ENCODE measurements at places on chromosomes 5 and 9.
A peak's percentile ranks its signal among the peaks of the same experiment; 100 is the strongest.

DNA sequence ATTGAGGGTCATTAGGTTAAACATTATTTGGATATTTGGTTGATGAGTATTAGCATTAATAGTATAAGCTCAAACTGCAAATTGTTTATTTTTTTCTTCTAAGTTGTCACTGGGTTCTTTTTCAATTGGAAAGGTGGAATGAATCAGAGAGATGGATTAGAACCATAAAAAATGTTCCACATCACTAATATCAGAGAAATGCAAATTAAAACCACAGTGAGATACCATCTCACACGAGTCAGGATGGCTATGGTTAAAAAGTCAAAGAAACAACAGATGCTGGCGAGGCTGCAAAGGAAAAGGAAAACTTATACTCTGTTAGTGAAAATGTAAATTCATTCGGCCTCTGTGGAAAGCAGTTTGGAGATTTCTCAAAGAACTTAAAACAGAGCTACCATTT, 122.8 kb downstream of the CCDC192 start:
- no peak for DNase-seq

- no peak for DNase-seq
Measured at GRCh38 chr9:133534346-133535291, at the start of gene ADAMTSL2. Gene ADAMTSL2 (plus strand): TSS chr9:133534704. CDS start chr9:133536713, 2,009 bp downstream.

DNA sequence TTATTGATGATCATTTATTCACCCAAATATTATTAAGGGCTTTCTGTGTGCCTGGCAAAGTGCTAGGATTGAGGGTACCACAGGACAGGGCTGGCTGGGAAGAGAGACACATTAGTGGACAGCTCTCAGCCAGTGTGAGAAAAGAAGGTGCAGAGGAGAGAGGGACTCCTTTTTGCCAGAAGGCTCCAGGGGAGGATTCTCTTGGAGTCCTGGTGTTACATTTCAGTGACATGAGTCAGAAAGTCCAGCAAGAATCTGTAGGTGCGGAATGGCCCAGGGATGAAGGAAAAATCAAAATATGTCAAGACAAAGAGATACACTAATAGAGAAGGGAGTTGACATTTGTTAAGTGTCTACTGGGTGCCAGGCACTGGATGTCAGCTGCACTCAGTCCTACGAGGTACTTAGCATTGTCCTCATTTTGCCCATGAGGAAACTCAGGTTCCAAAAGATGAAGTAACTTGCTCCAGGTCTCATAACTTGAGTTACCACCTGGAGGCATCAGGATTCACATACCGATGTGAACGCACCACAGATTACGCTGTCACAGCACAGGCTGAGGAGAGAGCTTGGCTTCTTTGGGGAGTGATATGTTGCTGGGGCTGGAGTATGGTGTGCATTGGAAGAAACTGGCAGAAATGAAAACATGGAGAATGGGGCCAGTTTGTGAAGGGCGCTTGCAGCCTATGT, 60.5 kb downstream of the RASGRF2 start:
- no peak for DNase-seq

DNA sequence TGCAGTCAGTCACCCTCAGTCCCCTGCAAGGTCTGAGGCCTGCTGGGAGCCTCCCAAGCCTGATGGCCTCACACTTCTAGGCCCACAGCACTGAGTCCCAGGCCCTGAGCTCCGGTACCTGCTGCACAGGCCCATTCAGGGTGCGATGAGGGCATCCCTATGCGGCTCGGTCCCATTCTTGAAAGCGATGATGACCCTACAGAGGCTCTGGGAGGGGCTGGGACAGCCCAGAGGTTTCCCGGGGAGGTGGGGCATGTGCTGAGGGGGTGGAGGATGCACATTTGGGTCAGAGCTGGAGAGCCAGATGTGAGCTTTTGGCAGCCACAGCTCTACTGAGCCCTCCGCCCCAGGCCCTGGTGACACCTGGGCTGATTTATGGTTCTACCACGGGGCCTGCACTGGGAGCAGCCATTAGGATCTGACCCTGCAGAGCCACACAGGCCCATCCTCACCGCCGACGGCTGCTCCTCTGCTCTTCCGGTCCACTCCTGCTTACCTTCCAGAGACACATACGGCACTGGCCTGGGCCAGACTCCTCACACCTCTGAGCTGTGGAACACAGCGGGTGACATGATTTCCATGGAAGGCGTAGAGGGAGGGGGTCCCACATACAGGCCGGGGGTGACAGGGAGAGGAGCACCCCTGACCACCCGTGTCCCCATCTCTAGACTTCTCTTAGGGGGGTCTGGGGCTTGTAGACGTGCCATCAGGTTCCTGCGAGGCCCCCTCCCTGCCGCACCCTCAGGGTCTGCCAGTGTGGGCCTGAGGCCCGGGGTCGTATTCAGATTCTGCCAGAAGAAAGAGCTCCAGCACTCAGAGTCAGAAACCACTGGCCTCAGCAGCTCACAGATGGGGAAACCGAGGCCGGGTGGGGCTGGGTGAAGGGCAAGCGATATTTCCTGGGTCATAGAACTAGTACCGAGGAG, 53.4 kb downstream of the COL23A1 start:
- no peak for DNase-seq

DNA sequence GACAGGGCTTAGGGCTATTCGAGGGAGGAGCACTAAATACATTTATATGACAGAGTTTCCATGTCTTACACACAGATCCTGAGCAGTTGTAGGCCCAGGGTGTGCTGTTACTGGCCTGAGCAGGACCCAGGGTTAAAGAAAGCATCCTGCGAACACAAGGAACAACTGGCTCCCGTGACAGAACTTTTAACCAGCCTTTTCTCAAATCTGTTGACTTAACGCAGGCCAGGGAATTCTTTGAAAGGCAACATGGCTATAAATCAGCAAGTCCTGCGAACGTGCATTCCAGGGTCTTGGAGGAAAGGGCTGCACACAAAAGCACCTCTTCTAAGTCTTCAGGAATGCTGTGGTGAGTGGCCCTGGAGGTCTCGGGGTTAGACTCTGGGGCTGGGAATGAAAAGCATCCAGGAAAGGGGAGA, 45.2 kb upstream of the ANKRD55 start:
- DNase-seq: no peak

GRCh38 chr9:35489313-35490154, at the start of gene RUSC2:
Gene RUSC2 (plus strand): TSS chr9:35490111. CDS start chr9:35546522, 56,411 bp downstream.
- DNase-seq: peak; percentile 47

DNA sequence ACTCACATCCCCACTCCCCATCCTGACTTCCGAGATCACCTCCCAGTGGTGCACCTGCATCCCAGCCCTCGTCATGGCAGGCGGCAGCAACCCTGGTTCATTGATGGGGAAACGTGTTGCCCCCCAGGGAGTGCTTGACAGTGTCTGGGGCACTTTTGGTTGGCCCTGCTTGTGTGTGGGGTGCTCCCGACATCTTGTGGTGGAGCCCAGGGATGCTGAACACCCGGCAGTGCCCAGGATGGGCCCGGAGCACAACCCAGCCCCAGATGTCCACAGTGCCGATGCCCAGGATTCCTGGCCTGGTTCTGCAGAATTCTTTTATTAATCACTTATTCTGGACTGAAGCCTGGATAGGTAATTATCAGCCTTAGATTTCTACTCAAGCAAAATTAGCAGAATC, 3.7 kb downstream of the MRPL36 start:
- no peak for DNase-seq

DNA sequence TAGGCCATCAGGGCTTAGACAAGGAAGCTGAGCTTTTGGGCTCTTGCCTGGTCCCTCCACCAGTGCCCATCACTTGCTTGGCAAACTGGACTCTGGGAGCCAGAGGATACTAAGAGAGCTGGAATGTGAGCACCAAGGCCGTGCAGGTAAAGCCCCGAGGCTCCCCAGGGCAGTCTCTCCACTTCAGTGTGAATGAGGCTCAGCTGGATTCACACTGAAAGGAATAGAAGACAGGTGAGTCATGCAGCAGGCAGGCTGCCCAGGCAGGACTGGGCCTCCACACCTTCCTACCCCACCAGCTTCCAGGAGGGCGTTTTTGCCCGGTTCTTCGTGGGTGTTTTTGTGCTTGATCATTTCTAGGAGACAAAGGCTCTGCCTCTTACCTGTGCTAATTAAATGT, 7.3 kb upstream of the CTSV start:
- DNase-seq: no peak

DNA sequence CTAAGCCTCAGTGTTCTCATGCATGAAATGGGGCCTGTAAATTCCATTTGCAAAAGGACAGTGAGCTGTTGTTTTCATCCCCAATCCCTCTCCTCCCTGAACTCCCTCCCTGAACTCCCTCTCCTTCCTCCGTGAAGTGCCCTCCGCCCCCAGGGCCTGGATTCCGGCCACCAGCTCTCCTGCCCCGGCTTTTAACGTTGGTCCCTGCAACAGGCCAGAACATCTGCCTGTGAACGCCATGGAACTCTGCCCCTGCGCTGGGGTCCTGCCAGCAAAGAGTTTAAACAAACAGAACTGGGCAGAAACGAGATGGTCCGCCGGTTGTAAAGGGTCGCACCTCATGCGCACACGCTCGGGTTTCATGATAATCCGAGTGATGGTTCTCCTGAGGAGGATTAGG, 62.4 kb downstream of the SMIM23 start:
- no peak for DNase-seq

GRCh38 chr5:157745041-157745456, 1.5 kb downstream of the LSM11 start:
- no peak for DNase-seq

DNA sequence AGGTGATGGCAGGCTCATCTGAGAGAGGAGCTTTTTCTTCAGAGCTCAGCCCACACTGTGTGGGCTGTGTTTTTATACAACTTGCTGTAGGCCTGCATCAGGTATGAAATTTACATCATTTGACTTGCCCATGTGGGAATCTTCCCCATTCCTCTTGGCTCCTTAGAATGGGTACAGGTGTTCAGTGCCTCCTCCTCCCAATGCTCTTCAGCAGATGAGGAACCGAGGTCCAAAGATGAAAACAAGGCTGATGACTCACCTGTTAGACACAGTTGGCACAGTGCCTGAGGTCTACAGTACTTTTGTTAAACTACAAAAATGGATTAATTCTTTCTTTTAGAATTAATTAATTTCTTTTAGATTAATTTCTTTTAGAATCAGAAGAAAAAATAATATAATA, 20.8 kb downstream of the PAPPA start:
- no peak for DNase-seq

DNA sequence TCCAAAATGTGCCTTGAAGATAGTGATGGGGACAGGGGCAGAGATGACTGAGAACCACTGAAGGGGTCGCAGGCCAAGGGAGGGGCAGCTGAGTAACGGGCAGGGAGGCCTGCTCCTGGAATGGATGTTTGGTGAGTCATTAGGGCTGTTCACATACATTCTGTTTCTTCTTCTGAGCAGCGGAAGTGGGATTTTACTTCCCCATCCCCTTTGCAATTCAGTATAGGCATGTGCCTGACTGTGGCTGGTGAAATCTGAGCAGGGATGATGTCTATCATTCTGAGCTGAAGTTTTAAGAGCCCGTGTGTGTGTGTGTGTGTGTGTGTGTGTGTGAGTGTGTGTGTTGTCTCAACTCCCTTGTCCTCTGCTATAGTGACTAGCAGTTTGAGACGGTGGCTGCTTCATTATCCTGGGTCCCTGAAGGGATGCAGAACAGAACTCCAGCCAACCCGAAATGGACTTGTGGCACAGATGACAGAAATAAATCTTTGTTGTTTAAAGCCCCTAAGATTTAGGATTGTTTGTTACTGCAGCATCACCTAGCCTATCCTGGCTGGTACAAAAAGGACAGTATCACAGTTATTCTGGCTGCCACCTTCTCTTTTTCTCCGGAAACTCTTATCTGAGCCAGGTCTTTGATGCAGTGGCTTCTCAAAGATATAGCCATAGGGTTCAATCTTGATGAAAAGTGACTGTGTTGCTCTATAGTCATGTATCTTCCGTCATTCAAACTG, 29.2 kb upstream of the TGFBI start:
- DNase-seq: no peak

DNA sequence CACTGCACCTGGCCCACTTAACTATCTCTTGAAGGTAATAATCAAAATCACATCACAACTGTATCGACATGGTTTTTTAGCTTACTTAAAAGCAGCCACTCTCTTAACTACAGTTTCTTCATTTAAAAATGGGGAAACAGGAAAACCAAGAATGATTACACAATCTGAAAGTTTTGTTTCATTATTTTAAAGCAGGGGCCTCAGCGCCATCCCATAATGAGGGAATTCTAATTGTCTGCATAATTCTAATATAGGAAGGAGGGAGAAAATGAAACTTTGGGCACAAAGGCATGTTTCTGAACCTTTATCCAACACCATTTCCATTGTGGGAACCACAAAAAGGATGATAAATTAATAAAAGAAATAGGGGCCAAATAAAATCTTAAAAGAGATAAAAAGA, 7.6 kb downstream of the HACD4 start:
- DNase-seq: no peak

DNA sequence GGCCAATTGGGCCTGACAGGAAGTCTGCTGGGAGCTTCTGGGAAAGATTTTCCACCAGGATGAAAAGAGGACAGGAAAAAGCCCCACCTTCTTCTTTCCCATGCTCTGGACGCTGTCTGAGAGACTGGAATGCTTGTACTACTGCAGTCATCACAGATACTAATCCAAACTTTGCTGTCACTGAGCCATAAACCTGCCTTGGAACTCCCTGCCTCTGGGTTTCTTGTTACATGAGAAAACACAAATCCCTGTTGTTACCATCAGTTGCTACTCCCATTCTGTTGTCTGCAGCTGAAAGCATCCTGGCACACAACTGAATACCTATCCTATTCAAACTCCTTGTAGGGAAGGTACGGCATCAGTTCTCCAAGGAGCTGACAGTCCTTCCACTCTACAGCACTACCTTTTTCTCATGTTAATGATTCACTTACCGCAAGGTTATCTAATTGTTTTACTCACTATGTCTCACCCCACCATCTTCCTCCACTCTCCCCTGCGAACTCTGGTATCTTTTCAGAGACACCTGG, 167.5 kb downstream of the CDK5RAP2 start:
- no peak for DNase-seq

DNA sequence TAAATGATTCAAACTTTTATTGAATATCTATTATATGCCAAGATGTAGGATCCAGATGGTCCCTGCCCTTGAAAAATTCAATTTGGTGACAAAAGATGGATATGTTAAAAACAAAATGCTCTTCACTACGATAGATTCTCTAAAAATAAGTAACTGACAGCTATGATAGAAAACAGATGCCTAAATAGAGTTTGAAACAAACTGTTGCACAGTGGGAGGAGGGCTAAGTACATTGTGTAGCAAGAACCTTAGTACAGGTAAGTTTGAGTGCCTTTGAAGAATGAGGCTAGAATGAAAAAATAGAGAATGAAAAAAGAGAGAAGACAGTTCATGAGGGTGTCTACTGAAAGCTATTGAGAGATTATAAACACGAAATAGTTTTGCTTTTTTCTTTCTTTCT, 54.3 kb downstream of the HOMER1 start:
- DNase-seq: no peak

DNA sequence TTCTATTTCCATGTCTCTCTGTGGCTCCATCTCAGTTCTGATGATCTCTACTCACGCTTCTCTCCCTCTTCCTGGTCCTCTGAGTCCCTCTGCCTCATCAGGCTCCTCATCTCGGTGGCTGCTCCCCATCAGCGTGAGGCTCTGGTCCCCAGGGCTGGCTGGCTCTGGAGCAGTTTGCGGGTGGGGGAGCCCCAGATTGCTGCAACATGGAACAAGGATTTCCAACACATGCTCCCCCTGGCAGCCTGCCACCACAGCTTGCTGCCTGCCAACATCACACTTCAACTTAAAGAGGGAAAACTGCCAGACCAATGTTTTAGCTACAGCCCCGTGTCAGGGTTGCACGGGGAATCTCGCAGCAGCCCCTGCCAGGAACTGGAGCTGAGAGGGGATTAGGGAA, 77.2 kb upstream of the NEK6 start:
- DNase-seq: no peak

- no peak for DNase-seq
Measured at GRCh38 chr5:173736923-173737412, 120.5 kb upstream of the BOD1 start.

Data from stimulated activated CD4-positive, alpha-beta T cell treated with anti-CD3 and anti-CD28 coated beads, Interleukin-12 subunit alpha, Interleukin-12 subunit beta, amount 100 ng/mL, for 48 hours (primary cell).